Germinal center (tissue), 1 donor: ENCODE measurements at places on chromosomes 3 and 15.

DNA sequence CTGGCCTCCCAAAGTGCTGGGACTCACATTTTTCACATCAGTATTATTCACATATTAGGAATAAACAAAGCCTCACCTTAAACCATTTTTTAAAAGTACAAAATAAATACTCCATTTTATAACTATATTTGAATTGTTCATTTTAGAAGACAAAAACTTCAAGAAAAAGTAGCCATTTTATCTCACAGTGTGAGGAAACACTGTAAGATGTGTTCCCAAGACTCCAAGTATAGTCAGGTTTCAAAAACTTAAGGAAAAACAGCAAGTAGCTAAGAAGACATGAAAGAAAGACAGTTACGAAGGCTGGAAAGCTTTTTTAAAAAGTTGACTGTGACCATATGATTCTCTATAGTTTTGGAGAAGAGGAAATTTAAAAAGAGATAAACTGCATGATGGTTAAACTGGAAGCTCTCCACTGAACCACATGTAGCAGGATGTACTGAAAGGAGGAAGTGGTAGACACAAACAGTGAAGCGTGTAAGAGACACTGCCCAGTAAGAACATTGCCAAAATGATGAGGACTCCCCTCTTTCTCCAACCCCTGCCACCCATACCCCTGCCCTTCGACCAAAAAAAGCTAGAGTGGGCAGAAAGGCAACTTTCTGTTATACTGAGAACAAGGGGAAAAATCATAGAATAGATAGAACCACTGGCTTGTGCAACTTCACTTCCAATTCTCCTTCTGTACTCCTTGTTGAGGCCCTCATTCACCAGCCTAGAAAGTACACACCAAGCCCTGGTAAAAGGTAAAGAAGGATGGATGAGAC, 6.2 kb upstream of the TMF1 start:
- peak; percentile 25 for DNase-seq

- no peak for DNase-seq
Measured at GRCh38 chr3:5731100-5731499, 543.6 kb downstream of the EDEM1 start.

- DNase-seq = no peak
Measured at GRCh38 chr15:96374499-96374898, 44.0 kb downstream of the NR2F2 start.

DNA sequence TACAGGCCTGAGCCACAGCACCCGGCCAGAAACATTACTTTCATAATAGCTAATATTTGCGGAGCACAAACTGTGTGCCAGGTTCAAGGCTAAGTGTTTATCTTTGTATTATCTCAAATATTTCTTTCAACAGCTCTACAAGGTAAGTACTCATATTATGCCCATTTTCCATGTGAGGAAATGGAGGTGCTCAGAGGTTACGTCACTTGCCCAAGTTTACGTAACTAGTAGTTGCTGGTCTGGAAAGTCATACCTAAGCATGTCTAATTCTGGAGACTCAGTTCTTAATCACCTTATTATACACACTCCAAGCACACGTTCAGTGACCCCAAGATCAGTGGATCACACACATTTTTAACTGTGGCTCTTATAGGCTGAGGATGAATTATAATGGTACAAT, 177.5 kb downstream of the OXSM start:
- no peak for DNase-seq

DNA sequence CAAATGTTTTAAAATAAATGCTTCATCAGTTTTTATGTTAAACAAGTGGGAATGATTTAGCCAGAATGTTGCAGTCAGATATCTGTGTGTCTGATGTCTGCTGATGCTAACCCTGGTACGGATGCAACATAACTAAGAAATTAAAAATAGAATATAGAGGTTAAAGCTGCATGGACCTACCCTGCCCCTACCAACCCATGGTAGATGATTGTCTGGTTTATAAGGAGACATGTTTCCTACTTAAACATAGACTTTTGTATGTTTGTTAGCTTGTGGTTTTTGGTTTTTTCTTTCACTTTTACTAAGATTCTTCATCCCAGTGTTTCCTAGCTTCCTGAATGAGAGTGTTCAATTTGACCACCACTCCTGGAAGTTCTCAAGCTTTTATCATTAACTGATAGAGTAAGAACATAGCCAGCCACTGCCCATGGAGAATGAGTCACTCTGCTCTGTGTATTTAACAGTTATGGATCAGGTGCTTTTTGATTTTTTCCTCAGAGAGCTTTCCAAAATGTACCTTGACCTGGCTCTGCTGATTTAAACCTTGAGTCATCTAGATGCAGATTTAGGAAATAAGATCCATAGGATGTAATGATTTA, 70.7 kb upstream of the VEPH1 start:
- DNase-seq = no peak

DNA sequence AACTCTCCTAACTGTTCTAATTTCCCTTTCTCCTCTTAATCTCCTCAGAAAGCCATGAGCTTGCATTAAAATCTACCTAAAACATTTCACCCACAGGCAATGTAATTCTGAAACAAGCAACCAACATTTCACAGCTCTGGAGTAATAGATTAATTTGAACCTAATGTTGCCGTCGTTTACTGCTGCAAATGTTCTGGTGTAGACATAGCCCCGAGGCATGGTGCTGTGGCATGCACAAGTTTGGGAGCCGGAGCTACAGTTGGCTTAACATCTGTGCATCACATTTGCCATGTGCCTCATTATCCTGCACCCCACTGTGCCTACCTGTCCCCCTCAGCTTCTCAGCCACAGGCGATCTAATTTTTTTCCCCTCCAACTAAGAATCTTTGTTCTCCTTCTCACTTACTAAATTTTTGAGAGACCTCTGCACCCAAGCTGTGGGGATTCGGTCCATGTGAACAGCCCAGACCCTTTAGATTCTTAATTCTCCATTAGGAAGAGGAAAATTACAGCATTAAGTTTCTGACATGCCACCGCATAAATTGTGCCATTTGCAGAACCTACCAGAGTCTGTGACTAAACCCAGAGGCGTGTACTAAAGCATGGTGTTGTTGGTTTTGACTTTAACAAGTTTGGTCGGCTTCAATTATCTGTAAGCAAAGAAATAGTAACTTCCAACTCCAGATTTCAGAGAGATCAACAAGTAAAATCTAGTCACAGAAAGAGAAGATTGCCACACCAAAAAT, 419.2 kb downstream of the MECOM start:
- DNase-seq = no peak

GRCh38 chr3:40930131-40930538, 269.2 kb upstream of the CTNNB1 start:
- no peak for DNase-seq

DNA sequence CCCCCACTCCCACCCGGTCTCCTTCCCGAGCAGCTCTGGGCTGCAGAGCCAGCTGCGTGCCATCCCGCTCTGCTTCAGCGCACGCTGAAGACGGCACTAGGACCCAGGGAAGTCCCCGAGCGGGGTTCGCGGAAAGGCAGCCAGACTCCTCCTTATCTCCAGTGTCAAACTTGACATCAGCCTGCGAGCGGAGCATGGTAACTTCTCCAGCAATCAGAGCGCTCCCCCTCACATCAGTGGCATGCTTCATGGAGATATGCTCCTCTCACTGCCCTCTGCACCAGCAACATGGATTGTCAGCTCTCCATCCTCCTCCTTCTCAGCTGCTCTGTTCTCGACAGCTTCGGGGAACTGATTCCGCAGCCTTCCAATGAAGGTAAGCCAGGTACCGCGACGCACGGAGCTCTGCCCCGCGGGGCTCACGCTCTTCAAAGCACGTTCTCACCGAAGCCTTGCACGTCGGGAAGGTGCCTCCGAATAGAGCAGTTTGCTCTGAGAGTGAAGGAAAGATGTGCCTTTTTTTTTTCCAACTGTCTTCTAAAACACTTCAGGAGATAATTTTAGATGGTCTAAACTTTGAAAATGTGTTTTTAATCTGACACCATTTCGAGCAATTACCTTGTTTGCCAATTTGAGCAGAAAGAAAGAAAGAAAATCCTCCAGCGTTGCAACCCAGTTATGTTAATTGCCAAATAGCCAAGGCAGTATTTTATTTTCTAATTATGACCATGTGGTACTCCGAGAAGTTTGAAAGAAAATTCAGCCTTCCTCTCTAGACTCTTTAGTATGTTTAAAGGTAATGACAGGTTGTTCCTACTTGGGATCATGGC, at the start of gene EPHA3:
Gene EPHA3 (plus strand): TSS at position 161 of the 830 bp plus-strand sequence. CDS start 128 bp downstream, at position 289.
- DNase-seq = peak; percentile 32

DNA sequence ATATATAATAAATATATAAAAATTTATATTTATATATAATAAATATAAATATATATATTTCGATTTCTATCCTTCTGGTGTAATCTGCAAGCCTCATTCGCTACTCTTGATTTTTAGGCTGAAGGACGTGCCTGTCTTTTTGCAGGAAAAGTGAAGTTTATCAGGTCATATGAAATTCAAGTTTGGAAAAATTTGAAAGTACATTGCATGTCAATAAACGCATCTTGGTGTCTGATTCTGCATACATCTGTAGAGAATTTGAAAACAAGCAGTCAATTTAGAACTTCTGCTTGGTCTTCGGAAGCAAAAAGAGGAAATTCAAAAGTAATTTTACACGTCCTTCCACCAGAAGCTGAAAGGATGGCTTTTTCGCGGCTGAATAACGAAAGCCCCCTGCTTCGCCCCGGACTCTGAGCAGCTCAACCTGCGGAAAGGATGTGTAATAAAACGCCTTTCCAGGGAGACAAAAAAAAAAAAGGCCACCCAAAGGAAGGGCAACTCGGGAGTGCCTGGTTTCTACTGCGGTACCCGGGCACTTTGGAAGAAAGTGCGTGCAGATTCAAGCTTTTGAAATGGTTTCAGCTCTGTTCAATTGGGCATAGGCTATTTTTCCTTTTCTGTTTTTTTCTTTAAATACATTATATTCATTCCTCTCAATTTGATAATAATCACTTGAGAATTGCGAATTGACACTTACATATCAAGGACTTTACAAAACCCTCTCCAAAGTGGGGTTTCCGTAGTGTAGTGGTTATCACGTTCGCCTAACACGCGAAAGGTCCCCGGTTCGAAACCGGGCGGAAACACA, 1.5 kb upstream of the MYNN start:
- peak; percentile 21 for DNase-seq

DNA sequence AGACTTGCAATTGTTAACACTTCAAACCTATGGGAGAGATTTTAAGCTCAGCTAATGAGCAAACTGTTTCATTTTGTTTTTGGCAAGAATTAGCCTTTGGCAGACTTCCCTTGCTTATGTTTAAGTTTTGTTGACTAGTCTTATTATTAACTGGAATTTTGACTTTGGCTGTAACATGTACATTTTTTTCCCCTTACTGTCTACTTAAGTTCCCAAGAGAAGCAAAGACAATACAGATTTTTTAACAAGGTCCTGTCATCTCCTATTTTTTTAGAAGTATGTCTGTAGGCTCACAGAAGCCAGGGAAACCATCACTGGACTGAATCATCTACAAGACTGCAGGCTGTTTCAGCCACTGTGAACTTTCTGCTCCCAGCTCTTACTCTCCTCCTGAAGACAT, 74.3 kb downstream of the DGKG start:
- DNase-seq = no peak

- no peak for DNase-seq
Measured at GRCh38 chr15:68497206-68497910, 65.4 kb upstream of the ITGA11 start.

DNA sequence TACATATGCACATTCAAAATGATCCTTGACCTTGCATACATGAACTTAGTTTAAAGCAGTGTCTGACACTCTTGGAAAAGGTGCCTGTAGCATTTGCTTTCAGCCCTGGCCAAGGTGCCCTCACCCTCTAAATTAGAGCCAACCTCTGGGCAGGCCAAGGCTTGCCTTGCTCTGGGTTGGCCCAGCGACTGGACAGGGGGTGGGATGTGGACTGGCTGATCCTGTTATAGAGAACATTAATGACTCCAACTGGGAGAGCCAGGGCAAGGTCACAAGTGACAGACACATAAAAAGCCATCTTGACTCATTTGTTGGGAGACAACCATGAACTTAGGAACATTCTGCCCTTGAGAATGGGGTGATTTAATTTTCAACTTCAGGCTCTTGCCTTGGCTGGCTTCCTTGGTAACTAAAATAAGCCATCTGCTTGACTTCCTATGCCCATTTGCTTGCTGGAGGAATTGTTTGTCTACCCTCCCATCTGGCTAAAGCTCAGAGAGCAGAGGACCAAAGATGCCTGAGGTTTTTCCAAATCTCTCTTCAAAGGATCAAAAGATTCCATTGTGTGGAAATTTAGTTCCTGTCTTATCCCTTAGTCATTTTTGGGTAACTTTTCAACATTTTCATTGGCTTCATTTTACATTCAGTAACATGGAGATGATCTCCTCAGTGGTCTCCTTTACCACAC, 403.7 kb downstream of the SOX2 start:
- no peak for DNase-seq

DNA sequence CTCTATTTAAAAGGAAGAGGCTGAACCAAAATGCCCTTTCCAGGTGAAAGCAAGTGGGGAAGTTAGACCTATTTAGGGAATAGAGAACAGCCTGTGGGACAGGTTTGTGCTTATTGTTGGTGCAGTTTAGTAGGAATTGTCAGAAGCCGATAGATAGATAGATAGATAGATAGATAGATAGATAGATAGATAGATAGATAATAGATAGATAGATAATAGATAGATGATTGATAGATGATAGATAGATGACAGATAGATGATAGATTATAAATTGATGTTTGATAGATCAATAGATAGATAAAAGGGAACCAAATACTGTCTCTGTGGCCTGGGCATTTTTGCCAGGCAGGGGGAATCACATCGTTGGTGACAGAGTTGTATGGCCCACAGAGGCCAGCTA, 42.5 kb downstream of the SH3GL3 start:
- no peak for DNase-seq

DNA sequence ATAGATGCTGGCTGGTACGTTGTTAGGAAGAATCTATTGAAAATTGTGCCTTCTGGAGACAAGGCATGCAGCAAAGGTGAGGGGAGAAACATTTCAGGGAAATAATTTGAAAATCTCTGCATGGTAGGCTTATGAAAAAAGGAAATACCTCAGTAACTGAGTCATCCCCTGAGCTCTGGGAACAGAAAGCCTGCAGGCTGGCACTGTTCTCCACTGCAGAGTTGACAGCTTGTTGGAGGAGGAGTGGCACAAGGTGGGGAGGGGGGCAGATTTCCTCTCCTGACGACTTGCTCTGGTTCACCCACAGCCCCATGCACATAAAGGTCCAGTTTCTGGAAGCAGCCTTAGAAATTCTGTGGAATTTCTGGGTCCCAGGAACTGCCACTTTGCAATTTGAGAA, 179.4 kb downstream of the ABHD5 start:
- no peak for DNase-seq

GRCh38 chr3:76026379-76026778, 241.0 kb upstream of the ZNF717 start:
- DNase-seq = no peak

DNA sequence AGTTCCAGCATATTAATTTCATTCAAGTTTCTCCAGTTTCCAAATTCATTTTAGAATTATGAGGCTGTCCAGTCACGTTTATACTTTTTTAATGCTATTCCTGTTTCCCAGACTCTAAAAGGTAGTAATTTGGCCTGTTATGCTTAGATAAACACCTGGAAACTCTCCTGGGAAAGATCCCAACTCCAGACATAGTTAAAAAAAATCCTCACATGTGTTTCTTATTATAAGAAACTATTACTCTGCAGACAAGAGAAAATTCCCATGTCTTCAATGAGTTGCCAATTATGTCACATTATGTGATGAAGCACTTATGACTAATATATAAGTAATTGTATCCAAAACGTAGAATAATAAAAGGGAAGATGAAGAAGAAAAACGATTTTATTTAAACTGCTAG, 137.1 kb upstream of the TMC3 start:
- DNase-seq = no peak

- DNase-seq = no peak
Measured at GRCh38 chr3:52432691-52433141, 12.2 kb downstream of the SEMA3G start.
